Fibroblast of villous mesenchyme (primary cell): ENCODE measurements at places on chromosomes 4 and X.

GRCh38 chrX:136666088-136666487 lies 18.1 kb downstream of the CD40LG start:
- DNase-seq, result no peak

- no peak for DNase-seq
Measured at GRCh38 chr4:64062991-64063390, 346.3 kb downstream of the TECRL start.

DNA sequence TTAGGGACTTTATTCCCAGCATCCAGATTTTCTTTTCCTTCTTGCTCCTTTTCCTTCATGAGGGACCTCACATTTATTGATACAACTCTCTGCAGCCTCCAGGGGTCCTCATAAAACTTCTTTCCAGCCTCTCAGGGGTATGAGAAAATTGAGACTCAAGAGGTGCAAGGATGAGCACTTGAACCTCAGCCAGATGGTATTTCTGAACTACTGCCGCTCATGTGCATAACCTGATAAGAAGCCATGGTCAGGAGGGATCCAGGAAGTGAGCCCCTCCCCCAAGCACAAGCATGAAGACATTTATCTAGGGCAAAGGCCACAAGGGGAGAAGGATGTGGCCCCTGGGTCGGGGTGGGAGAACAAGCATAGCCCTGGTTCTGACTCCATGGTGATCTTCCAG lies 73.3 kb downstream of the TSPAN7 start:
- DNase-seq, result no peak

DNA sequence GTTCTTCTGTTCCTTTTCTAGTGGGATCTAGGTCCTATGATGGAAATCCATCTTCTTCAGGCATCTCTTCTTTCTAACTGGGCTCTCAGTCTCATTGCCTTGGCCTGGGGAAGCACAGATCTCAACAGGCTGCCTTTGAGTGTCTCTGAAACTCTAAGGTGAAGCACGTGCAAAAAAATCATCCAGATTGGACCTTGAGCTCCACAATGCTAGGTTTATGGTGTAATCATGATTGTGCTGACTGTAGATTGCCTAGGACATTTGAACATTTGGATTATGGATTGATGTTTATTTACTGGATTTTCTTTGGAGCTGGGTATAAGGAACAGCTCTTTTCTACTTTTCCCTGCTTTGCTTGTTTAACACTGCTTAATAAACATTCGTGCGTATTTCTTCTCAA lies 191.5 kb upstream of the NR3C2 start:
- DNase-seq, result no peak

- peak; percentile 37 for DNase-seq
Measured at GRCh38 chr4:71270901-71271300, 67.9 kb upstream of the SLC4A4 start.

DNA sequence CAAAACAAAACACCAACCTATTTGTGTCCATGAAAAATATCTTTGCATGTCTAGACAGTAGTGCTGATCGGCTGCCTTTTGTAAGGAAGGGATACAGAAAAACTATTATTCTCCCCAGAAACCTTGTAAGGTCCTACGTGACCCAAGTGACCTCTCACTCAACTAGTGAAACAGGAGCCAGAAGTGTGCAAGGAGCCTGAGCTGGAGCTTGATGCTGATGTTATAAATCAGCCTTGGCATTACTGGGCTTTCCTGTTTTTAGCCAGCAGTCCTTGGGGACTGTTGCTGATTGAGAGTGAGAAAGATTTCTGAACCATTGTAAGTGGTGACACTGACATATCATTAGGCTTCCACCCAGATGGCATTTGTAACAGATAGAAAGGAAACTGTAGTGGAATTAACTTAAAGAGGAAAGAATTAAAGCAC lies 100.8 kb upstream of the LIMCH1 start:
- DNase-seq, result no peak

DNA sequence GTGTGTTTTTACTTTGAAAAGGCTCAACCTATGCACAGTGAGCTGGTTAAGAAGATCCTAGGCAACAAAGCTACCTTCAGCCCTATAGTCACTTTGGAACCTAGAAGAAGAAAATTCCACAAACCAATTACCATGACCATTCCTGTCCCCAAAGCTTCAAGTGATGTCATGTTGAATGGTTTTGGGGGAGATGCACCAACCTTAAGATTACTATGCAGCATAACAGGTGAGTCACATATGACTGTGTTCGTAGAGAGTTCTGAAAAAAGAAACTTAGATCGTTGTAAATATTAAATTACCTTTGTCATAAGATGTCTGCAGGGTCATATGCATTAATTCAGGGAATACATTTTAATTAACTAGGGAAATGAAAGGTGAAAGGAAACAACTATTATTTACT lies 287.1 kb downstream of the ANK2 start:
- no peak for DNase-seq

GRCh38 chr4:154534296-154534695 lies 15.9 kb downstream of the PLRG1 start:
- DNase-seq, result no peak

GRCh38 chr4:173257732-173258717 lies 76.1 kb downstream of the HMGB2 start:
- DNase-seq, result peak; percentile 73

DNA sequence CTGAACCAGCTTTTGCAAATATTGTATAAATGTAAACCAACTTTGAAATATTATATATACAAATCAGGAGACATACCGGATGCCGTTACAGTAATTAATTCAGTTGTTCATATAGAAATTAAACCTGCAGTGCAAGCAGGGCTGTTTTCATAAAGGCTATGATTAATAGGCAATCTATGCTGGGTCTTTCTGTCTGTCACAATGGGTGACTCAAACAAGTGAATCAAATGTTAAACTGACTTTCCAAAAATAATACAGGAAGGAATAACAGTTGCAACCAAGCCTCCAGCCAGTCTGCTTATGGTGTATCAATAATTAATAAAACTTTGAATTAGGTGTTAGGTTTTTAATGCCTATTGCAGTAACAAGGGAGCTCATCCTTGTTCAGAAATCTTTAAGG lies 43.9 kb downstream of the GABRB1 start:
- DNase-seq, result no peak

DNA sequence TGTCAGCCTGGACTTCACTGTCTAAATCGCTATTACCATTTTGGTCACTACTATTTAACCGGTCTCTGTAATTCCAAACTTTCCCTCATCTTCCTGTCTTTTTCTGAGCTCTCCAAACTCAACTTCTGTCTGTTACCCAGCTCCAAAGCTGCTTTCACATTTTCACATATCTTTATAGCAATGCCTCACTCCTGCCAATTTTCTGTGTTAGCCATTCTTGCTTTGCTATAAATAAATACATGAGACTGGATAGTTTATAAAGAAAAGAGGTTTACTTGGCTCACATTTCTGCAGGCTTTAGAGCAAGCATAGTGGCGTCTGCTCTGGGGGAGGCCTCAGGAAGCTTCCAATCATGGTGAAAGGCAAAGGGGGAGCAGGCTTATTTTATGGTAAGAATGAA lies 368.3 kb upstream of the GNPDA2 start:
- no peak for DNase-seq

DNA sequence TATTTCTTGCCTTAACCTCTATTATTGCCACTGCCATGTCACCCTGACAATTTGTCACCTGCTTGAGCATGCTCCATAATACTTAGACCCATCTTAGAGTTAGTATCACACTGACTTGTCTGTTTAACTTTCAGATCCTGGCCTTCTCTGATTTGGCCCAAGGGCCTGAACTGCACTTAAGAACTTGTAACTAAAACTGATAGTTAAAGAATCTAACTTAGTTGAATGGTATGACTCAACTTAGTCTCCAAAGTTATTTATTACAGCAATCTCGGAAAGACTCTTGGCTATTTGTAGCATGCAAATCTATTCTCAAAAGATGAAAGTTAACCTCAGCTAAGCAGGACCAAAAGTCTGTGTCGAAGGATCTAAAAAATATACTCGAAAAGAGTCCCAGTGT lies 72.3 kb downstream of the IGSF1 start:
- no peak for DNase-seq

GRCh38 chrX:65668377-65669310 lies 1.2 kb downstream of the MSN start:
- DNase-seq, result peak; percentile 85

- peak; percentile 28 for DNase-seq
Measured at GRCh38 chr4:143458966-143459365, 54.5 kb upstream of the SMARCA5 start.

DNA sequence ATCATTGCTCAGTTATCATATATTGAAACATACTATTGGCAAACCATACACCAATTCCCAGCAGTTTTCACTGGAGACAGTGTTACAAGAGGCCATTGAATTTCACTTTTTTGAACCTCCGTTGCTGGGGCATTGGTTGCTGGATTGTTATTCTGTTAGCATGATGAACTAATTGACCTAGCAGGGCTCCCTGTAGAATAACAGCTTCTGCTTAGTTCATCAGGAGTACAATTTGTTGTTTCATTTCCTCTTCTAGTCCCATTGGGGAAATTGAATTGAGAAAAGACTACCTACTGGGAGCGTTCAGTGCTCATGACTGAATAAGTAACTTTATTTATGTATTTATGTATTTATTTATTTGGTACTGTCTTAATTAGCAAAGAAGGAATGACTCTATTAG lies 151.6 kb downstream of the SLIT2 start:
- no peak for DNase-seq

DNA sequence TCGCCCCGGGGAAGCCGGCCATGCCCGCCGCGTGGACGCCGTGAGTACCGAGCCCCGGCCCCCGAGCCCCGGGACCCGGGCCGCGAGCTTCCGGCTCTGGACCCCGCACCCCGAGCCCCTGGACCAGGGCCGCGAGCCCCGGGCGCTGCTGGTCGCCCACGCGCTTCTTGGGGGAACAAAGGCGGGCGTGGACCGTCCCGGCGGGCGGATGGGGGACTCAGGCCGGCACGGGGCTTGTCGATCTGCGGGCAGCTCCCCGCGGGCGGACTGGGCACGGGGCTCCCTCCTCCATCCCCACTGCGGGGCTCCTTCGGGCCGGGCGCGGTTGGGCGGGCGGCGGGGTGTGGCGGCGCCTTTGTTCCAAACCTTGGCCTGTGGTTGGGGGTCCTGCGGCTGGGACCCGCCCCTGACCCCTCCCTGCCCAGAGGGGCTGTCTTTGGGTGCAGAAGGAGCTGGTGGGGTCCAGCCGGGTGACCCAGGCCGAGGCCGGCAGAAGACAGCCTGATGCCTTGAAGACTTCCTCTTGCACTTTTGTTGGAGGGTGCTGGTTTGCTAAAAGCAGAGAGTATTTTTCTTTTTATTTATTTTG lies 25.2 kb upstream of the ADD1 start:
- DNase-seq, result no peak

DNA sequence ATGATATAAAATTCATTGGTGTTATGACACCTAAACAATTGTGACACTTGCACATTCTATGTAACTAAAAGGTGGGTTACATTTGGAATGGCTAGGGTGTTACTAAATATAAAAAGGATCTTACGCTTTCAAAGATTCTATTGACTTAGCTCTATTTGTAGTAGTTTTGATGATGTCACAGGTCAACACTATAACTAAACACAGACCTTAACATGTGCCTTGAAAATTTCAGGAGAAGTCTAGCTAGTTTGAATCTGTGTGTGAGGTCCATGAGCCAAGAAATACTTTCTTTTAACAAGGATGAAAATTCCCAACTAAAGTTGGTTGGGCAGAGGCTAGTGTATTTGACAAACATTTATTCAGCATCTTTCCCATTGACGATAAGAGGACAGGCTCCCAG lies 298.0 kb downstream of the GPAT3 start:
- DNase-seq, result no peak

GRCh38 chr4:79025170-79025569 lies 85.9 kb upstream of the PAQR3 start:
- no peak for DNase-seq

GRCh38 chr4:112931001-112931400 lies 118.5 kb upstream of the ANK2 start:
- no peak for DNase-seq

GRCh38 chrX:119753639-119754257 lies 4.6 kb upstream of the SOWAHD start:
- peak; percentile 49 for DNase-seq

- no peak for DNase-seq
Measured at GRCh38 chr4:28373601-28374000, 1513.0 kb downstream of the STIM2 start.

DNA sequence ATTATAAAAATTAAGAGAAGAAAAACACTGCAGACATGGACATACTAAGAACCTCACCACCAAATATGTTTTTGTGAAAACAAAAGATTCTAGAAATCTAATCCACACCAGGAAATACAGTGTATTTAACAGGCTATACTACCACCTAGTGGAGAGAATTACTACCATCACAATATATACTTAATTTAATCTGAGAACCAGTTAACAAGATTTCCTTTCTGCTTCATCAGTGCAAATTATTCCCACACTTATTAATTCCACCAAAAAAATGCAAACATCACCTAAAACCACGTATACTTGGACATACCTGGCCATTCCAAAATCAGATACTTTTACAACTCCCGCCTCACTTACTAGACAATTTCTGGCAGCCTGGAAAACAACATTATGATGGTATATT lies 7.0 kb upstream of the TXK start:
- peak; percentile 57 for DNase-seq

DNA sequence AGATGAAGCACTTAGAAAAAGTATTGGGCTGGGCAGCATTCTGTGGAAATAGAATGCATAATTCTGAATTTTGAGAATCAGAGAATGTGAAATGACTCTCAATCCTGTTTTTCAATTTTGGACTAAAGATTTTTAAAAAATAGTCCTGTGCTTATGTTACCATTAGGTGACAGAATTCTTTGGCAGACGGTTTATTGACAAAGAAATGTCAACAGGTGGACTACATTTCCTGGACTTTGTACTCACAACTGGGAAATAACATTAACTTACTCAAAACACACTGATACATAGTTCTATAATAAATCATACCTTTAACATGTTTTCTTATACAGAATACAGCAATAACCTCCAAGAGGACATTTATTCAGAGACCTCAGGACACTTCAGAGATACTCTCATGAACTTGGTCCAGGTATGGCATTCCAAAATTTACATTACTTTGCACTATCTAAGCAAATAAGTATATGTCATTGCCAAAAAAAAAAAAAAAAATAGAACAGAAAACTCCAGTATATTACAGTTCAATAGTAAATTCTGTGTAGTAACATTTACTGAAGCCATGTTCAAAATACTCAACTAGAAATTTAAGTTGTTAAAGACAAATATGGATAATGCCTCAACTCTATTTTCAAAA lies 72.7 kb downstream of the ANXA10 start:
- no peak for DNase-seq

GRCh38 chrX:1502241-1502640 lies 34.7 kb downstream of the P2RY8 start:
- DNase-seq, result no peak

DNA sequence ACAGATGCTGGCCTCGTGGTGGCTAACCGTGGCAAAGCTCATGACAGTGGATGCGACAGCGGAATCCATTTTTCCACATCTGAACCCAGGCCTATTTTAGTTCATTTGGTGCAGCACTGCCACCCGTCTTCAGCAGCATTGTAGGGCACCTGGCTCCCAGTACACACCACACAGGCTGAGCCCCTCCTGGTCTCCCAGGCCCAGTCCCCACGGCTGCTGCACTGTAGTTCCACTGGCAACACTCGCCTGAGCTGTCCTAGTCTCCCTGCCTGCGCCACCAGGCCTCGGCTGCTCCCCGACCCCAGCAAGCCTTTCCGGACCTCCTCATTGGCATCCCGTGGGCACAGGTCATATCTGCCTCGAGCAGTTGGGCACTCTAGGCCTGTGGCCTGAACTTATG lies 76.2 kb downstream of the MTMR1 start:
- DNase-seq, result no peak

- peak; percentile 86 for DNase-seq
Measured at GRCh38 chr4:721261-722168, 15.9 kb downstream of the PCGF3 start.
